Muscle of leg (tissue), 16 donors: ENCODE measurements at places on chromosomes 13 and 19. TPM values are rescaled to one million over a fixed set of nuclear protein-coding genes. Genes with fewer than 3 reads are reported as not detected.
A peak's percentile ranks its signal among the peaks of the same experiment; 100 is the strongest.

- DNase-seq, result no peak
Observed at GRCh38 chr13:52751196-52751595, 11.6 kb upstream of the CNMD start.

- DNase-seq, result no peak
Observed at GRCh38 chr13:21717817-21718216, 46.9 kb downstream of the FGF9 start.

- DNase-seq, result peak; percentile 58
Observed at GRCh38 chr19:18203408-18203862, 407 bp downstream of the RAB3A start.

GRCh38 chr13:110546926-110547325 is 14.6 kb downstream of the RAB20 start:
- DNase-seq, result peak; percentile 65

DNA sequence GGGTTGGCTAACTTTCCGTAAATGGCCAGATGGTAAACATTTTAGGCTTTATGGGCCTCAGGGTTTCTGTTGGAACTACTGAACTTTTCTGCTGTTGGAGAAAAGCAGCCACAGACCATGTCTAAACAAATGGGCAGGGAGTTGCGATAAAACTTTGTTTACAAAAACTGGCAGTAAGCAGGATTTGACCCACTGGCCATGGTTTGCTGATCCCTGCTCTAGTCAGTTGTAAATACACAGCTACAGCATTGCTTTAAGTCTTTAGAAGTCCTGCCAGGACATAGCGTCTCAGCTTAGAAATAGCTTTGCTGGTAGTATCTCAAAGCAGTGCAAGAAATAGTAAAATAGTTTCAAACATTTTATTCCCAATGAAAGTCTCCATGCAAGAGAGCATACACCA is 88.4 kb downstream of the NALCN start:
- DNase-seq, result peak; percentile 16

- no peak for DNase-seq
Observed at GRCh38 chr19:34577531-34578101, 96.1 kb downstream of the WTIP start.

Gene FAM83E
- polyA plus RNA-seq, result 0.55 TPM

Gene ZNF546
- 4.6 TPM for polyA plus RNA-seq

Gene LILRB5
- 7.1 TPM for polyA plus RNA-seq
